ENCODE measurements at places on chromosomes 1 and 21.

GRCh38 chr1:17637055-17637454, 97.6 kb downstream of the ARHGEF10L start:
- DNase-seq = no peak

DNA sequence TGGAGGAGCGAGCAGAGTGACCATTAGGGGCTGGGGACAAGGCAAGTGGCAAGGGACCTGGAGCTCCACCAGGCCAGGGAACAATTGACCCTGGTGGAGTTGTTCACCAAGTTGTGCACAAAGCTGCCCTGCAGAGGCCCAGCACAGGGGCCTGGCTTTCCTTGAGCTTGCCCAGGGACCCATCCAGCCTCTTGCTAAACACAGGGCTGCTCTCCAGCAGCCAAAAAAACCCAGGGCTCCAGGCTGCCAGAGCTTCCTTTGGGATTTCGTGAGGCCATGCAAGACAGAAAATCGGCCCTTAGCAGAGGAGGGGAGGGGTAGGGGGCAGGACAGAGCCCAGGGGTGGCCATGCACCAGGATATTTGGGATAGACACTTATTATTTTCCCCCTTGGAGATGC, 32.6 kb downstream of the LRP8 start:
- no peak for DNase-seq

- DNase-seq = peak; percentile 50
These were observed 8.8 kb upstream of the CTBS start for GRCh38 chr1:84582802-84583587.

DNA sequence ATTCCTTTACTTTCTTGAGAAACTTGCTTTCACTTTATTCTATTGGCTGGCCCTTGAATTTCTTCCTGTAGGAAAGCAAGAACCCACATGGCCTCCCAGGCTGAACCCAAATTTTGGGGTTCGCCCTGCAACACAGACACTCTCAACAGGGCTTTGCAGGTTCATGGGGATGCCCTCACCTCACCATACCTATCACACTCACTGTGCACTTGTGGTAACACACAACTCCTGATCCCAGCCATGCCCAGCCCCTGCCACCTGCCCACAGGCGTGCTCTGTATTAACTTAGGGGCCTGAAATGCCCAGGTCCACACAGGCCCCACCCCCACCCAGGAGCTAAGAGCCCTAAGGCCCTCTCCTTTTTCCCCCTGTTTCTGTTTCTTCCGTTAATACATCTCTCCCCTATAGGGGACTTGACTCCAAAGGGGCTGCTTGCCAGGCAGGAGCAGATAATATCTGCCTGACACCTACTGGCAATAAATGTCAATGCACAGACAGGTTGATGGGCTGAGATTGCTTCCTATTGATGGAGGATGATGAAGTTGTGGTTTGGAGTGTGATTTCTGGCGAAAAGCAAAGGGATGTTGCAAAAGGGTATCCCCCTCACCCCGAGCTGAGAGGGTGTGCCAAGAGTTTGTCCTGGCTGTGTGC, 171.5 kb downstream of the AJAP1 start:
- no peak for DNase-seq

DNA sequence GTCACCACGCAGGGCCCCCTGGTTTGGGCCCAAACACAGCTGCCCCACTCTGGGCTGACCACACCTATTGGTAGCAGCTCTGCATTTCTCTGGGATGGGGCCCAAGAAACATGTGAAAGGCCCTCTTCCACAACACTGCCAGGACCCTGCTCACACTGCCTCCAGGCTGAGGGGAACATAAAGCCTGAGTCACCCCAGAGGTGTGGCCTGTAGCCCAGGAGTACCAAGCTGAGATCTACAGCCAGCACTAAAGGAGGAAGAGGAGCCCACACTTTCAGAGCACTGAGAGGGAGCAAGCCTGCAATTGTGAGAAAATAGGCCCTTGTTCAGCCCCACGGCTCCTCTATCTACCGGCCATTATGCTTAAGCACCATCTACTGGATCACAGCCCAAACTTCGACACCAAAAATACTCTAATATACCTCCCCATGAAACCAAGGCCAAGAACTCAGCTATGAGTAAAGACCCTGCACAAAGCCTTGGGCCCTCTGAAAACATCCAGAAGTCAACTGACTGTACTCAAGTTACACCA, 14.4 kb upstream of the OR2T10 start:
- peak; percentile 75 for DNase-seq

- no peak for DNase-seq
These were observed 5.6 kb upstream of the SAMSN1 start for GRCh38 chr21:14551741-14552140.

- no peak for DNase-seq
These were observed 36.7 kb upstream of the WASF2 start for GRCh38 chr1:27526569-27527222.
